ENCODE measurements at places on chromosomes 1 and 21.
A peak's percentile ranks its signal among the peaks of the same experiment; 100 is the strongest.

DNA sequence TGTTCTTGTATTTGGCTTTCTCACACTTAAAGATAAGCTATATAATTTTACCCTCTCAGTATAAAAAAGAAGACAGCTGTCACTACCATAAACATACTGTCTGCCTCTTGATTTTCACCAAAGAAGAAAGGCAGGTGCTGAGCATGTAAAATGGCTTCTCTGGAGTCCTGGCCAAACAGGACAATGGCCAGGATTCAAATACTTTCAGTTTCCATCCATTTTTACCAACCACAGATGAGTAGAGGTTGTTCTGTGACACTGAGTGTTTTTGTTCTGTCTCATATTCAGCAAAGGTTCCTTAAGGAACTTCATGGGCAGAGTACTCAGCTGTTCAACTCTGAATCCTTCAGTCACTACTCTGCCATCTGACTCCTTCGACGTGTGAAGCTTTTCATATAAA, 29.4 kb upstream of the RAB3GAP2 start:
- no peak for DNase-seq

GRCh38 chr1:118244194-118244593, 59.2 kb upstream of the SPAG17 start:
- DNase-seq: no peak

DNA sequence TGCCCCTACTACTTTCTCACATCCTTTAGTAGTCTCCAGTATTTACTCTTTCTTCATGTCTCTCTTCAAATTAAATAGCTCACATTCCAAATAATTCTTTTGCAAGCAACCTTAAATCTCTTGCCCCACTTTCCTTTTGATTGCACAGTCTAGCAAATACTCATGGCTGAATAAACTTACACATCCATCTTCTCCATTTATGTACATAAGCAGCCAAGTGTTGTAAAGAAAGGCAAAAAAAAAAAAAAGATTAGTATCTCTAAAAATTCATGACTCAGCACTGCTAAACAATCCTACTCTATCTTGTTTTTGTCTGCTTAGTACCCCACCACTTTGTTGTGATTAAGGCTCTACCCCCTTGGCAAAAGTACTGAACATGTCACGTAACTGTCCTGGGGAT, 42.6 kb downstream of the F13B start:
- DNase-seq: no peak

DNA sequence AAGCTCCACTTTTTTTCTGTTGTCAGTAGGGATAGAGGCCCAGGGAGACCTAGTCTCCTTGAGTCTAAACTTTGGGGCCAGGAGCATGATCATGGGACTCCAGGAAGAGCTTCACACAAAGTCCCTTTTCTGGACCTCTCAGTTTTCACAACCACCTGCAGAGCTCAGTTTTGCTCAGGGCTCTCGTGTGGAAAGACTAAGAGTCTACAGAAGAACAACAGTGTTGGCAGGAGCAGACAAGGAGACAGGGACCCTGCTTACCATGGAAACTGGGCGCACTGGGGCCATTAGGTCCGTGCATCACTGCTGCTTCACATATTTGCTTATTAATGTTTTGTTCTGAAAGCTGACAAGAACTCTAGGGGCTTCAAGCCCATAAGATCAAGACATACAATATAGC, 63.9 kb upstream of the HSD17B7 start:
- DNase-seq: no peak

GRCh38 chr1:54407404-54408146, 1.4 kb upstream of the SSBP3 start:
- DNase-seq: peak; percentile 93

- DNase-seq: no peak
Measured at GRCh38 chr21:33412832-33413519, 9.8 kb downstream of the IFNGR2 start.
